CD4-positive, alpha-beta memory T cell (primary cell): ENCODE measurements at places on chromosomes 16 and 17. TPM values are rescaled to one million over a fixed set of nuclear protein-coding genes. Genes with fewer than 3 reads are reported as not detected.

DNA sequence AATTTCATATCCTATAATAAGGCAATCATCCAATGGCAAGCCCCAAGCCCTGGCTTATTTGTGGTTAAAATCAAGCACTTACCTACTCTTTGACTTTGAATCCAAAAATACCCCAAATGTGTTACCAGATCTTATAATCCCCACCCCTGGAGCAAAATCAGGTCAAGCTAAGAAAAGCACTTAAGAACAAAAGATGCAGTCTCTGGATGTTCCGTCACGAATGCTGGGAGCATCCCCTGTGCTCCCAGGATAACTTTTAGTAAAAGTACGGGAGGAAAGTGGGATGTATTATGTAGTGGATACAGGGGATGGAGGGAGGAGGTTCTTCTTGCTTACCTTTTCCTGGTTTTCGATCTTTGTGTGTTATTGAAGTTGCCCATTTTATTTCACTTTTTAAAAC, 29.5 kb downstream of the SHISA9 start:
- no peak overlapping the region for H3K27ac ChIP-seq
- H3K4me3 ChIP-seq = no peak overlapping the region
- DNase-seq = no peak
- H3K27me3 ChIP-seq = no peaks in the 10 kb centered on the region
- no peaks in the 10 kb centered on the region for H3K4me1 ChIP-seq

DNA sequence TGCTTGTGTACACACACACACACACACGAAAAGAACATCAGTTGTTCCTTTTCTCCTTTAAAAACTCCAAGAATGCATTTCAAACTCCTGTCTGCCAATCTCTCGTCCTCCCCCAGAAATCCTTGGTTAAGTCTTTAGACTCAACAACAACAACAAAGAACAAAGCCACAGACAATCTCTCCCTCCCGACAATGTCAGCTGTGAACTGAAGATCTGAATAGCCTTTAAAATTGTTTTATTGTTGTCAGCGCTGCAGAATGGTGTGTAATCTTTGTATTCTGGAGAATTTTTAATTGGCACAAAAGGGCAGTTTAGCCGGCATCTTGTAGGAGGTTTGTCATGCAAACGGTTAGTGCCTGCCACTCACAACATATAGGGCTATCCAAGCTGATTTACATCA, 219.5 kb downstream of the MSI2 start:
- H3K27ac ChIP-seq = no peak overlapping the region
- no peaks in the 10 kb centered on the region for H3K36me3 ChIP-seq
- H3K4me3 ChIP-seq = no peak overlapping the region
- no peak for DNase-seq
- no peaks in the 10 kb centered on the region for H3K27me3 ChIP-seq

DNA sequence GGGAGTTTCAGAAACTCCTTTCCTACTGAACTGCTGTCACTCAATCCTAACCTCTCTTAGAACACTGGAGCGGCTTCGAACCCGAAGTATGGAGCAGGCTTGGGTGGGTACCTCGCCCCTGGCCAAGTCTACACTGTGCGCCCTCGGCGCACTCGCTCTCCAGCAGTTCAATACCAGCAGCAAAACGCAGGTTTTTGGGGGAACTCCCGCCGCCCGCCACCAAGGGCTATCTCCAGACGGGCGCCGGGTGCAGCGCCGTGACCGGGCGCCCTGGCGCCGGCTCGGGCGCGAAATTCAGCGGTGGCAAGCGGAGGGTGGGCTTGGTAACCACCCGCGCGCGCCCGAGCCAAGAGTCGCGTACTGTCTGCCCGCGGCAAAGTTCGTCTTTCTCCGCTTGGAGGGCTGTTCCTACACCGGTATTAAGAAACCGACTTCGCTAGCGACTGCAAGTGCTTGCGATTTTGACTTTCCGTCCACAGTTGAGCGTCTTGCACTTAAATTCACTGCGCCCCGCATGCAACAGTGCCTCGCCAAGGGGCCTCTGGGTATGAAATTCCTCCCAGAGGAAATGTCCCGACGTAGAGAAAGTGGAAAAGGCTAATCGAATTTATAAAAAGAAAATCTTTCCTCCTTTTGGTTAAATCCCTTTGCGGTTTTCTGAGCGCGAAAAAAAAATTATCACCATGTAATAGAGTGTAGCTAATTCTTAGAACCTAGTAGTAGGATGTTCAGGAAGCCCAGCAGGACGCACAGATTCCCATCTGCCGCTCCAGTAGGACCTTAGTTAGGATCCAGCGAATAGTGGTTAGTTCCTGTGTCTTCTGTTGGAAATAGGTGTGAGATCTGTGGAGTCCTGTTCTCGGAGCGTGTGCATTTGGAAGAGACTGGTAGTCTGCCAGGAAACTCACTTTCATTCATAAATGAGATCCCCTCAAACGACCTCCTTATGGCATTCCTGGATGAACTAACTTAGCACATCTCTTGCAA, 5.0 kb upstream of the SALL1 start:
- peaks cover 13% of the 10 kb centered on the region for H3K27me3 ChIP-seq
- H3K4me1 ChIP-seq = no peaks in the 10 kb centered on the region
- H3K4me3 ChIP-seq = no peak overlapping the region
- H3K27ac ChIP-seq = no peak overlapping the region

GRCh38 chr16:50603206-50604064, 55.2 kb downstream of the NKD1 start:
- H3K36me3 ChIP-seq = no peaks in the 10 kb centered on the region
- no peaks in the 10 kb centered on the region for H3K27me3 ChIP-seq
- H3K4me1 ChIP-seq = peaks cover 37% of the 10 kb centered on the region
- no peak overlapping the region for H3K4me3 ChIP-seq
- DNase-seq = no peak
- H3K27ac ChIP-seq = no peak overlapping the region

DNA sequence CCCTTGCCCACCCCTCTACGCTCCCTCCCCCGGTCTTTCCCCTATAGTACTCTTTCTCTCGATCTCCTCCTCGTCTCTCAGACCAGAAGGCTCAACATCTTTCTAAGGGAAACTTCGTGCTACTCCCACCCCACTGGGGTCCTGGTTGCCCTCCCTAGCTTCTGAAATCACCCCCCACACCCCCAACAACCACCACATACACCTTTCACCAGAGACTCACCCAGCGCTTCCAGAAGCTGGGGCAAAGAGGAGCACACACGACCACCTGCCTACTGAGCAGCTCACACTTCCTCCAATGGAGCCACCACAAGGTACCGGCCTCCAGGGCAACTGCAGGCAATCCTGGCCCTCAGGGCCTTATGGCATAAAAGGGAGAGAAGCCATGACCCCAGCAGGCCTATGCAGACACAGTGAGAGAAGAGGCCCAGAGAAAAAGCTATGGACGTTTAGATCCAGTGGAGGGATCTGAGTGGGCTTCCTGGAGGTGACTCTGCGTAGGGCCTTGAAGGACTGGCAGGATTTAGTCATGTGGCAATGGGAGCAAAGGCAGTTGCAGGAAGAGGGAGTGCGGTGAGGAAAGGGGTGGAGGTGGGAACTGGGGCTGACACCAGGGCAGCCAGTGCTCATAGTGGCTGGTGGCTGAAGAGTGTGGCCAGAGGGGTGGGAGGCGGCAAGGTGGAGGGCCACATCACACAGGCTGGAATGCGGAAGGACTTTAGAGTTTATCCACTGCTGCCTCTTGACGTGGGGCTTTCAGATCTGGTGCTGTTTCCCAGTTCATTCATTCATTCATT, 12.1 kb upstream of the TMEM92 start:
- no peaks in the 10 kb centered on the region for H3K4me1 ChIP-seq
- H3K36me3 ChIP-seq = no peaks in the 10 kb centered on the region

The ABCC11 gene
- 0.07 TPM for polyA plus RNA-seq

The AIPL1 gene
- not detected for polyA plus RNA-seq

DNA sequence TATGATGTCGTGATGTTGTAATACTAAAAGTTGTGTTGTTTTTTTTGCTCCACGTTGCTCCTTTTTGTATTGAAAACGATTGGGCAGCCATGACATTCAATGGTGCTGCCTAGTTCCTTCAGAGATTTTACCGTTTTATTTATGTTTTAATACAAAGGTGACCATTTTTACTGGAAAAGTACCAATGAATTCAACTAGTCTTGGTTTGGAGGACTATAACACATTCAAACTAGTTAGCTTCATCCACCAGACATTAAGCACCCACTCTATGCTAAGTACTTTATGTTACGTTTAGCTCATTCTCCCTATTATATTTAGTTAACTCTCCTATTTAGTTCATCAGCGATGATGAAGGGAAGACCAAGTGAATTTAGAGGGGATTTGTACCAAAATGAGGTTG, 116.6 kb upstream of the TBX2 start:
- no peaks in the 10 kb centered on the region for H3K4me1 ChIP-seq
- no peaks in the 10 kb centered on the region for H3K36me3 ChIP-seq
- no peak for DNase-seq

DNA sequence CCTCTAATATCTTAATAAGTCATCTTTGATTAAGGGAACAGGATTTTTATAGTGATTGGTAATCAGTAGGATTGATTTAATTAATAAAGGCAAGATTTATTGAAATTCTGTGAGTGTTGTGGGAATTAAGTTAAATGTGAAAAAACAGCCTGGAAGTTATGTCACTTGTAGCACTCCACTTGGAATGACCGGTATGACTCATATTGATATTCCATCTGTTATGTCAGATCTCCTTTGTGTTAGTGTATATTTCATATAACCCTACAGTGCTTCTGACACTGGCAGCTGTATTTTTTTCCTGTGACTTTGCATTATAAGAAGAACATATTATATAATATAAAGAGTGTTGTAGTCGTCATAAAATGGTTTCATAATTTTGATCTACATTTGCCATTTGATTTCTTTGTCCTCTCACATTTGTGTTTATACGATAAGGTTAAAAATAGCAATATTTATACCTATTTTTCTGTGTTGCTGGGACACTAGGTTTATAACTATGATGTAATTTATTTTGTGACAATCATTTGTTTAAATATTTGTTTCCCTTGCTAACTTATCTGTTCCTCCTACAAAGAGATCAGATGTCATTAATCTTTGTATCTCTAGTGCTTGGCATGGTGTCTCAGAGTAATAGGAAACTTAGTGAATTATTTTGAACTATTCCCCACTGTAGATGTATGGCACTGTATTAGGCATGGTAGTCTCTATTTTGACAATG, 249.0 kb downstream of the BCAS3 start:
- DNase-seq = no peak
- H3K36me3 ChIP-seq = no peaks in the 10 kb centered on the region
- H3K27me3 ChIP-seq = no peaks in the 10 kb centered on the region

DNA sequence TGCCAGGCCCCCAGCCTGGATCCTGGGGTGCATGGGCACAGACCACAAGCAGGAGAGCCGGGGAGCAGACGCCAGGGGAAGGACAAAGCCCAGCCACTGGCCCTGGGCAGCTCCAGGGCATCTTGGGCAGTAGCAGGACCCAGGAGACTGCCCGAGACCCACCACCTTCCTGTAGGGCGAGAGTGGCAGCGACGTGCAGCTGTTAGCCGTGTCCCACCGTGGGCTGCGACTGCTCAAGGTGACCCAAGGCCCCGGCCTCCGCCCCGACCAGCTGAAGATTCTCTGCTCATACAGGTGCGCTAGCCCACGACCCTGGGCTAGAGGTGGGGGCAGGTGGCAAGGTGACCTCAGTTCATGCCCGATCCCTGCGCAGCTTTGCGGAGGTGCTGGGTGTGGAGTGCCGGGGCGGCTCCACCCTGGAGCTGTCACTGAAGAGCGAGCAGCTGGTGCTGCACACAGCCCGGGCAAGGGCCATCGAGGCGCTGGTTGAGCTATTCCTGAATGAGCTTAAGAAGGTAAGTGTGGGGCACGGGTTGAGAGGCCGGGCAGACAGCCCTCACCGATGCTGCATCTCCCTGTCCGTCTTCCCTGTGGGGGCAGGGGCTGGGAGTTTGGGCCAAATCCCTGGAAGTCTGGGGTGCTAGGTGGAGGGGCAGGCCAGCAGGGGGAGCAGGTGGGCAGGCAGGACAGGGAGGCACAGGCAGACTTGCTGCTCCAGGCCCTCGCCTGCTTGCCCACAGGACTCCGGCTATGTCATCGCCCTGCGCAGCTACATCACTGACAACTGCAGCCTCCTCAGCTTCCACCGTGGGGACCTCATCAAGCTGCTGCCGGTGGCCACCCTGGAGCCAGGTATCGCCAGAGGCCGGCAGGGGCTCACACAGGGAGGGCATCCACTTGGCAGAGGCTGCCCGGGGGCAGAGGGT, 13.5 kb upstream of the SMIM5 start:
- no peak overlapping the region for H3K4me3 ChIP-seq
- no peaks in the 10 kb centered on the region for H3K4me1 ChIP-seq
- no peaks in the 10 kb centered on the region for H3K27me3 ChIP-seq
- no peak for DNase-seq
- no peak overlapping the region for H3K27ac ChIP-seq

DNA sequence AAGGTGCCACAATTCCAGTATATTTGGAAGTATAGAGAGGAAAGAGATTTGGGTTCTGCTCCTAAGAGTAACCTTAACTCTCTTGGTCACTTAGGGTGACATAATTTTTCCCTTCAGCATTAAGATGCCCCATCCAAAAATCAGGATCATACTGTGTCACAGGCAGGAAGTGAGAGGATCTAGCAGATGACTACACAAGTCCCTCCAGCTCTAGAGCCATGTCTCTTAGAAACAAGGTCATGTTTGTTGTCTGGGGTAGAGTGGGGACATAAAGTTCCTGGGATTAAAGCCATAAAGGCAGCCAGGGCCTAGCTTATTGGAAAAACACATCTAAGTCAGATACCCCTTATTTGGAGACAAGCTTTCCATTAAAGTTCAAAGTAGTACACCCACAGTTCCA, 2.7 kb downstream of the CCL8 start:
- no peak overlapping the region for H3K4me3 ChIP-seq
- DNase-seq = no peak
- H3K4me1 ChIP-seq = no peaks in the 10 kb centered on the region
- no peak overlapping the region for H3K27ac ChIP-seq
- no peaks in the 10 kb centered on the region for H3K27me3 ChIP-seq

The CD300LB gene
- polyA plus RNA-seq = not detected

The C17orf50 gene
- polyA plus RNA-seq = not detected

The VASN gene
- not detected for polyA plus RNA-seq

DNA sequence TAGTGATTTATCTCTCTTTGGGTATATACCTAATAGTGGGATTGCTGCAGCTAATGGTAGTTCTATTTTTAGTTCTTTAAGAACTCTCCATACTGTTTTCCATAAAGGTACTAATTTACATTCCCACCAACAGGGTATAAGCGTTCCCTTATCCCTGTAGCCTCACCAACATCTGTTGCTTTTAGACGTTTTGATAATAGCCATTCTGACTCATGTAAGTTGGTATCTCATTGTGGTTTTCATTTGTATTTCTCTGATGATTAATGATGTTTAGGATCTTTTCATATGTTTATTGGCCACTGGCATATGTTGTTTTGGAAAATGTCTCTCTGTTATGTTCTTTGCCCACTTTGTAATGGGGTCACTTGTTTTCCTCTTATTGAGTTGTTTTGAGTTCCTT, 88.5 kb upstream of the ZNF267 start:
- H3K36me3 ChIP-seq = no peaks in the 10 kb centered on the region
- H3K4me3 ChIP-seq = no peak overlapping the region
- no peak for DNase-seq
